ENCODE measurements at places on chromosomes 4 and X. TPM values are rescaled to one million over a fixed set of nuclear protein-coding genes. Genes with fewer than 3 reads are reported as not detected.

JADE1 gene
- total RNA-seq = 6.2 TPM

IL9R gene
- total RNA-seq = not detected

AWAT2 gene
- not detected for total RNA-seq

HERC5 gene
- 83.9 TPM for total RNA-seq

TMPRSS11D gene
- total RNA-seq = not detected

SMIM31 gene
- not detected for total RNA-seq

RAB33A gene
- 6.5 TPM for total RNA-seq

HPGD gene
- total RNA-seq = 9.5 TPM

GRIA3 gene
- total RNA-seq = under 0.01 TPM

NAA11 gene
- not detected for total RNA-seq

Data from melanocyte of skin (primary cell).